ENCODE measurements at places on chromosomes 11 and 22.

- no peak for DNase-seq
These were observed 2.0 kb upstream of the TMA7B start for GRCh38 chr22:39958009-39958711.

GRCh38 chr11:78720281-78720989 lies 145.8 kb upstream of the NARS2 start:
- DNase-seq, result no peak

DNA sequence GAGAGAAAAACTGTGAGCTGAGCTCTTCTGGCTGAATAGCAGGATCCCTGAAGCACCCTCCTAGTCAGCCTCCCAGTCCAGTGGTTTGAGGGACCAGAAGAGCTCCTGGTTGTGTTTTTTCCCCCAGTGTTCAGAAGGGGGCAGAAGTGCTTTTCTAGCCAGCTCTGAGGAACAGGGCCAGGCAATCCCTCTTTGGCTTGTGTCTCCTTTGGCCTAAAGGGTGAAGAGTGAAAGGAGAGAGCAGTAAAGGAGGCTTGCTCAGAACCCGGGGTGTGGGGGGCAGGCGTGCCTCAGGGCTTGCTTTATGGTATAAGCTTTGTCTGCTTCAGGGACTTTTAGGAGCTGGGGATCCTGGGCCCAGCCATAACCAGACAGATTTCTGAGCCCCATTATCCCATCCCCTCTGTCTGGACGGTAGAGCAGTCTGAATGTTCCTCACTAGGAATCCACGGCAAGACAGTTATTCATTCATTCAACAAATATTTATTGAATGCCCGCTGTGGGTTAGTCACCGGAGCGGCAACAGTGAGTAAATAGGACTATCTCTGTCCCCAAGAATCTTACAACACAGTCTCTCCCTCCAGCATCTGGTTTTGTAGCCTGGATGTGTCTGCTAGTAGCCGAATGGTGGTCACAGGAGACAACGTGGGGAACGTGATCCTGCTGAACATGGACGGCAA lies 14.5 kb downstream of the ACP2 start:
- no peak for DNase-seq

GRCh38 chr11:1564535-1565172 lies 7.4 kb downstream of the DUSP8 start:
- no peak for DNase-seq

GRCh38 chr22:46970411-46971098 lies 208.1 kb downstream of the TBC1D22A start:
- DNase-seq, result no peak

DNA sequence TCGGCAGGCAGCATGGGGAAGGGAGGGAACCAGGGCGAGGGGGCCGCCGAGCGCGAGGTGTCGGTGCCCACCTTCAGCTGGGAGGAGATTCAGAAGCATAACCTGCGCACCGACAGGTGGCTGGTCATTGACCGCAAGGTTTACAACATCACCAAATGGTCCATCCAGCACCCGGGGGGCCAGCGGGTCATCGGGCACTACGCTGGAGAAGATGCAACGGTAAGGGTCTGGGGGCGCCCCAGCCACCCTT lies 204 bp downstream of the FADS2 start:
- DNase-seq, result no peak

DNA sequence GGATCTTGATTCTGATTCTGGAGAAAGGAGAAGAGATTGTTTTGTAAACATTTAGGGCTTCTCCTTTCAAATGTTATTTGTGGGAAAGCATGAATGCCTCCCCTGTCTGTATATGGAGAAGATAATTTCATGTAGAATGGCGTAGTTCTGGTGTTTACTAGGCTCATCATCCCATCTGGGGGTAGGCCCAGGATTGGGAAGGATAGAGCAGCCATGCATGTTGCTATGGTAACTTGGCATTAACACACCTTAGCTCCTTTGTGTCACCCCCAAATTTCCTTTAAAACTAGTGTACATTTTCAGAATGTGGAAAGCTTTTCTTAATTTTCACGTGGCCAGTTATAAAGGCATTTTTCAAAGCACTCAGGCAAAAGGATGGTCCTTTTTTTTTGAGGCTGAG lies 57.5 kb upstream of the EED start:
- no peak for DNase-seq

GRCh38 chr11:117210620-117211019 lies 11.4 kb downstream of the TAGLN start:
- DNase-seq, result no peak

DNA sequence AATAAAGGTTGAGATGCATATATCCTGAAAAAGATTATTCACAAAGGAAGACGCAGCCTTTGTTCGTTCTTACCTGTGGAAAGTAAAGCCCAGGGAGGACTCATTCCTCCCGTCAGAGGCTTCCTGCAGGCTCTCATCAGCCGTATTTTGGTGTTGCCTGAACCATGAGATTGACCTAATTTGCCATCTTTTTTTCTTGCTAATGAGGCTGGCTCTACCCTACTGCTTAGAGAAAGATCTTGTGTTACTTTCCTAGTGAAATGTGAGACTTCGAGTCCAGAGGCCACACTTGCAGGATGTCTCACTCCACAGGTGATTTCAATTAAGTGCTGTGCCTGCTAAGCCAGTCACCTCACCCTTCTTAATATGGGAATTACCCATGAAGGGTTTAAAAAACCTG lies 269.9 kb downstream of the NTM start:
- no peak for DNase-seq

DNA sequence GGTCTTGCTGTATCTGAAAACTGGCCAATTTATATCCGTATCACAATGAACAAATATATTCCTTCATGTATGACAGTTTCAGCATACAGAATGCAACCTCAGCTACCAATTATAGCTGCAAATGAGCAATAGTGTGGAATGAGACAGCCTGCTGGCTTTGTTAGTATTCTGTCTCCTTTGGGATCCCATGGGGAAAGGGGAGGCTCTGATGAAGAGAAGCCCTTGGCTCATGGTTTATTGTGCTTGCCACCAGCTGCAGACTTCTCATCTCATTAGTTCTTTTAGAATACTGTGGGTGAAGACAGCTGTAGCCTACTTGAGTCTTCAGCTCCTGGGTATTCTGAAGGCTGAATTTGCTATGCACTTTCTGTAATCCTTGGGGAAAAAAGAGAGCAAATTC lies 42.4 kb downstream of the PITPNB start:
- DNase-seq, result peak; percentile 87

DNA sequence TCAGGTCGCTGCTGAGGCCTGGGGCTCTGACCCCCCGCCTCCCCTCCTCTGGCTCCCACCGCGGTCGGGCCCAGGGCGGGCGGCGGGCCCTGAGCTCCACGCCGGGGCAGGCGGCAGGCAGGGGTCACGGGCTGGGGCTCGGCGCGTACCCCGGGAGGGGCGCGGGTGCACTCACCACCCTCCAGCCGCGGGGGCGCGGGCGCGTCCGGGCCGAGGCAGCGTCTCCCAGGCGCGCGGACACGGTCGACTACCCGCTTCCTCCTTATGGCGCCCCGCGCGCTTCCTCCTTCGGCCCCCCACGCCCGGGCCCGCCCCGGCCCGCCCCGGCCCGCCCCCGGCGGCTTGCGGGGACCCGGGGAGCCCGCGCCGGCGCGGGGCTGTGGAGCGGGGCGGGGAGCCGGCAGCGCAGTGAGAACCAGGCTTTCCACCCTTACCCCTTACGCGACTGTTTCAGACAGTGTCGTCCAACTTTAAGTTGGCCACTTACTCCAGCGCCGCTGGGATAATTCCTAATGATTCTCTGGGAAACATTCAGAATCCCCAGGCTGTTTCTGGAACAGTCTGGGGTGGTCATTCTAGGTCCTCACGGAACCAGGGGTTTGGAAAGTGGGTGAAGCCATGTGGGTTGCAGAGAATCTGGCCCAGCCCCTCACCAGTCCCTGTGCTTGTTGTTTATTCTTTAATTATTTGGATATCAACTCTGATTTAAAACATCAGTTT lies at the start of gene BID:
Gene BID (minus strand): TSS at position 264 of the 720 bp plus-strand sequence. CDS start 24,353 bp downstream, outside the sequence.
- DNase-seq, result peak; percentile 38

GRCh38 chr11:122954455-122954854 lies 27.2 kb downstream of the BSX start:
- no peak for DNase-seq

GRCh38 chr11:46064221-46064620 lies 57.0 kb downstream of the PHF21A start:
- DNase-seq, result no peak

DNA sequence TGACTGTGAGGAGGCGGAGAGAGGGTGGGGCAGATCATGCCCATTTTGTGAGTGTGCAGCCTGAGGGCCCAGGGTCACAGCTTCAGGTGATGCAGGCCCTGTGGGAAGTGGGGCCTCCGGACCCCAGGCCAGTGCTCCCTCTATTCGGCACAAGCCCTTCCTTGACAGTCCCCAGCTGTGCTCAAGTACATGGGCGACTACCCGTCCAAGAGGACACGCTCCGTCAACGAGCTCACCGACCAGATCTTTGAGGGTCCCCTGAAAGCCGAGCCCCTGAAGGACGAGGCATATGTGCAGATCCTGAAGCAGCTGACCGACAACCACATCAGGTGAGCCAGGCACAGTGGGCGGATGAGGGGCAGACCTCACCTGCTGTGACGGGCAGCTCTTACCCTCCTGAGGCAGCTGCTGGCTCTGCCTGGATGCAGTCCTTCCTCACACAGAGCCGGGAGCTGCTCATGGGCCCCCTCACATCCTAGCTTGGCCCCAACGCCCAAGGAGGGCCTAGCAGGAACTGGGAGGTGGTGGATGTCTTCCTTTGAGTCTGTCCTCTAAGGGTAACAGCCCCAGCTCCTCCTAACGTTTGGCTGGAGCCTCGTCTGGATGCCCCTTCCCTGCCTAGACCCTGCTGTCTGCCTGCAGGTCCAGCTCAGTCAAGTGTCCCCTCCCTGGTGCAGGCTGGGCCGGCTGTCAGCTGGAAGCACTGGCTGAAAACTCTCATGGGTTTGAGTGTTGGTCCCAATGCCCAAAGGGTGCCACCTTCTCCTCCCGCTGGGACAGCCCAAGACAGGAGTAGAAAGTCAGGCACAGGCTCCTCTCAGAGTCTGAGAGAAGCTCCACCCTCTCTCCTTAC lies 76.1 kb downstream of the MYO7A start:
- no peak for DNase-seq

- no peak for DNase-seq
These were observed 5.8 kb downstream of the SELENOO start for GRCh38 chr22:50206599-50206998.

GRCh38 chr11:2139123-2139521 lies at the start of gene IGF2:
IGF2 (minus strand) TSS chr11:2139389; CDS start chr11:2135523, 3,866 bp downstream.
- no peak for DNase-seq

DNA sequence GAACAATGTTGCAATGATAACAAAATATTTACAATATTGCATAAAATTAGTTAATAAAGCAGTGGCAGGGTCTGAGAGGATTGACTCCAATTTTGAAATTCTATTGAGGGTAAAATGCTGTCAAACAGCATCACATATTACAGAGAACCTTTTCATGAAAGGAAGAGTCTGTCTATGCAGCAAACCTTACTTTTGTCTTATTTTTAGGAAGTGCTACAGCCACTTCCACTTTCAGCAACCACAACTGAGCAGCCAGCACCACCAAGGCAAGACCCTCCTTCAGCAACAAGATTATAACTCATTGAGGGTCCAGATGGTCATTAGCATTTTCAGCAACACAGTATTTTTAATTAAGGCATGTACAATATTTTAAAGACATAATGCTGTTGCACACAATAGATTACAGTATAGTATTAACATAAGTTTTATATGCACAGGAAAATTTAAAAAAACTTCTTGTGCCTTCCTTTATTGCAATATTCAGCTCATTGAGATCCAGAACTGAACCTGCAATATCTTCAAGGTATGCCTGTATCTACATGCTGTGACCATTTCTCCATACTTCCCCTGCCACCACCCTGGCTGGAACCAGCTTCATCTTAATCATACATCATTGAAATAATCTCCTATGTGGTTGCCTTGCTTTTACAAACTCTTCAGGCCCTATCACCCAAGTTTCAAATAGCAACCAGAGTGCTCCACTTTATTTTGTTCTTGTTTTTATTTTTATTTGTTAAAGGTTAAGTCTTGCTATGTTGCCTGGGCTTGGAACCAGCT lies 711.2 kb downstream of the KCNA4 start:
- DNase-seq, result no peak

DNA sequence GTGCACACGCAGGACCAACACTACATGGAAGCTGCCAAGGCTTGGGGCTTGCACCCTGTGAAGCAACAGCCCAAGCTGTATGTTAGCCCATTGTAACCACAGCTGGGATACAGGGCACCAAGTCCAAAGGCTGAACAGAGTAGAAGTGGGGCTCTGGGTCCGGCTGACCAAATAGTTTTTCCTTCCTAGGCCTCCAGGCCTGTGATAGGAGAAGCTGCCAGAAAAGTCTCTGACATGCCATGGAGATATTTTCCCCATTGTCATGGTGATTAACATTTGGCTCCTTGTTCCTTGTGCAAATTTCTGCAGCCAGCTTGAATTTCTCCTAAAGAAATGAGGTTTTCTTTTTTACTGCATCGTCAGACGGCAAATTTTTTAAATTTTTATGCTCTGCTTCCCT lies 941.2 kb downstream of the FAM181B start:
- DNase-seq, result no peak

DNA sequence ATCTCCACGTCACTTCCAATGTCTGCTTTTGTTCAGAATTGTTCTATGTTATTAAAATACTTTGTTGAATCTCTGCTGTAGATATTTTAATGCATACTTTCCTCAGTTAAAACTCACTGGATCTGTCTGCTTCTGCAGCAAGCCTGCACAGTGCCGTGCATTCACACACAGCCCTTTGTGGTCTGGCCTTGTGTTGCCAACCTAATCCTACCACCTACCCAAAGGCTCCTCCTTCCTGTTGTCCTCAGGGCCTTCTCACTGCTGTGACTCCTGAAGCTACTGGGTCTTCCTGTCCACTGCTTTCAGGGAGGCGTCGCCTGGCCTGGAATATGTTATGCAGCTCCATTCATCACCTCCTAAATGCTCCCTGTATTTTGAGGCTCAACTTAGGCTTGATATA lies 67.0 kb downstream of the PPP6R3 start:
- no peak for DNase-seq

- no peak for DNase-seq
These were observed 139.3 kb downstream of the FBXO7 start for GRCh38 chr22:32613773-32614392.

GRCh38 chr11:39804271-39804670 lies 1655.2 kb downstream of the LRRC4C start:
- no peak for DNase-seq

DNA sequence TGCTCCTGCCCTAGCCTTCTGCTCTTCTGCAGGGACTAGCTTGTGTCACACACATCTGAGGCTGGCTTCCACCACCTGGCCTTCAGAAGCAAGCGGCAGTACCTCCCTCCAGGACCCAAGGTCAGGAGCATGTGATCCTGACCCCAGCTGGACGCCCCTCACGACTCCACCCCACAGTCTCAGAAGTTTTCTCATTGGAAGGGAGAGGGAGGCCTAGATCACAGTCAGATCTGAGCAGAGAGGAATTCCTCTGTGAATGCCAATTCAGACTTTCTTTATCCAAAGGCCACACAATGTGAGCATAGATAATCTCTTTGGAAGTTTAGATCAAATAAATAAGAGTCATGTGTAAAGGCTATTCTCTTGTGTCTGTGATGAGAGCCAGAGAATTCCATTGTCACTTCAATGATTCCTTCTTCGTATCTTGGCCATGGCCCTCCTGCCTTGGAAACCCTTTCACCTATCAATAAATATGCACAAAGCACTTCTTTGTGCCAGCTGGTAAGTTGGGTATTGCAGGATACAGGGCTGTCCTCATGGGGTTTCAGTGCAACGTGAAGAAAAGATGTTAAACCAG lies 142.9 kb downstream of the SNX19 start:
- DNase-seq, result no peak
